HT1080 (cell line): ENCODE measurements at places on chromosomes 5 and 9.
A peak's percentile ranks its signal among the peaks of the same experiment; 100 is the strongest.

DNA sequence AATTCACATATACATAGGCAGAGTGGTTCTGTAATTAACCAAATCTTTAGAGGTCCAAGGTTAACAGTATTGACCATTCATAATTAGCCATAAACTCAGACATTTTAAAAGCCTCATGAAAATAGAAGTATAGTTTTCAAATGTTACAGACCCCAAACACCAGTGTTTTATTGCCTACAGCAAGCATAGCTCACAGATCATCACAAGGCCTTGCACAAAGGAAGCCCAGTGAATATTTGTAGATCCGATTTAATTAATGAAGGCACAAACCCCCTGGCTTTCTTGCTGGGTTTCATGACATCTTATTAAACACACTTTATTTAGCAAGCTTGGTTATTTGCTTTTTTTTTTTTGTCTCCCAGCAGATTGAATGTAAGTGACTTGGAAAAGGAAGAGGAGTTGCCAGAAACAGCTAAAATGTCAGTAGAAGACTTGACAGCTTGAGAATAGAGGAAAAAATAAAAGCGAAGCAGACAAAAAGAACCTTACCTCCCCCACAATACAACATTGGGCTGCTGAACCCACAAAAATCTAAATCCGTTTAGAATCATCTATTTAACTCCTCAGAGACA, 283.9 kb upstream of the TNC start:
- DNase-seq, result no peak

- no peak for DNase-seq
These were observed 379.1 kb downstream of the KIAA0825 start for GRCh38 chr5:94239266-94239665.

GRCh38 chr5:120016717-120017382, 387.5 kb downstream of the FAM170A start:
- DNase-seq, result no peak

- no peak for DNase-seq
These were observed 72.1 kb upstream of the ATP10B start for GRCh38 chr5:160923936-160924710.

GRCh38 chr9:71743217-71743705, 25.1 kb downstream of the CEMIP2 start:
- DNase-seq, result no peak

DNA sequence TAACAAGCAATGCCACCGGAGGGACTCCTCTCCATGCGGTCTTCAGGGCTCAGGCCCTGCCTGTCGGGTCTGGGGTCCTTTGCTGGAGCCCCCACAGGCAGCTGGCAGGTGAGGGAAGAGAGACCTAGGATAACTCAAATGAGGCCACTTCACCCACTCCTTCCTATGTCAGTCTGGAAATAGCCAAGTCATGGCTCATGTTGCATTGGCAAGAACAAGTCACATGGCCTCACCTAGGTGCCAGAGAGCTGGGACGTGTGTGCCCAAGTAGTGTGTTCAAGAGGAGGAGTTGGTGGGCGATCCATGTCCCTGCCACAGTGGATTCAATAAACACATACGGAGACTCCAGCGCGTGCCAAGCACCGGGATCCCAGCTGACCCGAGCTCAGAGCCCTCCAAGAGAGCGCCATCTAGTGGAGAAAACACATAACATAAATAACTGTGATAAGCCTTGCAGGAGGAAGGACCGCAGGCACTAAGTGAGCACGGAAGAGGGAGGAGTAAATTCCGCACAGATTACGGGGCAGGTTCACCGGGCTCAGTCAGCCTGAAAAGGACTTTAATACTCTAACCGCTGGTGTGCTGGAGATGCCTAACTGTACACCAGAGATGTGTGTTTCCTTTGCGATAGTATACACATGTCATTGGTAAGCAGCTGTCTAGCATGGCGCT, 580.8 kb downstream of the CCDC171 start:
- DNase-seq, result peak; percentile 81

- no peak for DNase-seq
These were observed 47.6 kb upstream of the ZFAND5 start for GRCh38 chr9:72412483-72413040.

GRCh38 chr5:13997514-13997913, 53.0 kb upstream of the DNAH5 start:
- DNase-seq, result no peak

DNA sequence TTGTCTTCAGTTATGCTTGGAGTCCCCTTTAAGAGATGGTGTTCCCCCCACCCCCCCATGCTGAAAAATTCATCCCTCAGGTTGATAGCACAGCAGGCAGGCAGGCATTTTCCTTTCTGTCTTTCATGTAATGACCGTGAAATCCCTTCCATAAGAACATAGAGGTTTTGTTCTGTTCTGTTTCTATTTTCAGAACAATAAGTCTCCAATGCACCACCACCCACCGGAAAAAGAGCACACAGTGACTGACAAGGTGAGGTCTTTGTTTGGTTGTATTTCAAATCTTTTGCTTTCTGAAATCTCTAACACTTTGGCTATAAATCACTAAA, 52.4 kb downstream of the DMRT2 start:
- no peak for DNase-seq

DNA sequence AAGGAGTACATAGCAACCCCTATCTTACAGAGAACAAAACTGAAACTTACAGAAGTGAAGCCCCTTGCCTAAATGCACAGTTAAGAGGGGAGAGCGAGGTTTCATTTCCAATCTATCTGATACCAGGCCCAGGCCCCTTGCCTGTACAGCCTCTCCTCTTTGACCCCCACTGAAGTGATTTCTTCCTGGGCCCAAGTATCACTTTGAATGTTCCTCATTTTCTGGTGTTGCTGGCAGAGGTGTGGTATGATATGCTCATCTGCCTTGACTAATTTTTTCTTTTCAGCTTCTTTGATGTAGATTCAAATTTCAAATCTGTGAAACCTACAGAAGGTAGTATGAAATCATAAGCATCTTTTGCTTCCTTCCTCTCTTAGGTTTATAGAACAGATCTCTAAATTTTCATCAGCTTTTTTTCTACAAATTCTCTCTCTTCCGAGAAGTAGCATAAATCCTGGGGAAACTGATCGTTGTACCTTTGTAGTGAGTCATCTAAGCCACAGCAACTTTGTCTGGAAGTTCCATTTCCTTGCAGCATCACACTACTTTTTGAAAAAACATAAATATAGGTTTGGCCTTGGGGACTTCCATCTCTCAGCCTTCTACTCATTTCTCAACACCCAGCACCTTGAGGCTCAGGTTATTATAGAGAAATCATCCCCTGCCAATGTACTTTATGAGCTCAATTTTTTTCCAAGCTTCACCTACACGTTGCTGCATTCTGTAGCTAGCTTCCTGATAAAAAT, 402.4 kb upstream of the PTGER4 start:
- no peak for DNase-seq

GRCh38 chr9:128150594-128151308, 1.5 kb downstream of the LCN2 start:
- DNase-seq, result no peak

DNA sequence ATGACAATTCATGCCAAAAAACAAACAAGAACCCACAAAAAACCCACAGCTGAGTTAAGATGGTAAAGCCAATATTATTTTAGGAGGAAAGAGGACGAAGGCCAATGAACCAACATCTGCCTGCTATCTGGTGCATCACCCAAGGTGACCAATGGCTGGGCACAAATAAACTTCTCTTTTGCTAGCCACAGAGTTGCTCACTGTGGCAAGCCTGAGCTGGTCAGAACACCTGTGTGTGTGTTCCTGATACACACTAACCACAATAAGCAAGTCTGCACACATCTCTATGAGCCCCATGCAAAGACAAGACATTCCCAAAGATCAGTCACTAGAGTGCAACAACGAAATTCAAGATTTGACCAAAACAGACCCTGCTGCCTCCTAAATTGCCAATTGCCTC, 63.1 kb downstream of the RNF38 start:
- DNase-seq, result no peak

DNA sequence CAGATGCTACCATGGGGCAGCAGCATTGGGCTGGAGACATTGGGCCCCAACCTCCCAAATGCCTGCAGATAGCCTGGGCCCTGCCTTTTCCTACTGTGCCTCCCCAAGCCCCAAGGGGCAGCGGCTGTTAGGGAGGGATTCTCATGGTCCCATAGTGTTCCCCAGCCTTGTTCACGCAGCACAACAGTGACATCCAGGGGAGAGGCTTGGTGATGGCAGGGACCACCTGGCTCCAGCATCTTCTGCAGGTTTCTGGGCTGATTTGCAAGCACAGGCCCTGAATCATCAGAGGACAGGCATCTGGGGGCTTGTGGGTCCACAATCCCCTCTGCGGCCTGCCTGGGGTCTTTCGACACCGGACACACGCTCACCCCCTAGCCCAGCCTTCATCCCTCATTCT, 354.6 kb downstream of the SLIT3 start:
- DNase-seq, result no peak

DNA sequence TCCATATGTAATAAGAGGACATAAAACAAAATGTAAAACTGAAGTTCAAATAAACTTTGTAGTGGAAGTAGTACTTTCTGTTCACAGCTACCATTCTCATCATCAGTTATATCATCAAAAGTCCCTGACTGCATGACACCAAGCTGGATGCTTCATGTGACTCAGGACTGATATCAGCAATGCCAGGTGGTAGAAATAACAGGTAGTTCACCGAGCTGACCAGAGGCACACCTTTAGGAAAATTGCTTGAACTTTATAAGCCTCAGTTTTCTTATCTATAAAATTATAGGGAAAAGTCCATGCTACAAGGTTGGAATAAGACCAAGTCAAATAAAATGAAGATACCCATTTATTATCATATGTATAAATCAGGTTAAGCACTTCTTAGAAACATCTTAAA, 124.9 kb upstream of the PTGER4 start:
- DNase-seq, result no peak

GRCh38 chr5:176889321-176890280, 9.5 kb downstream of the HK3 start:
- DNase-seq, result no peak

DNA sequence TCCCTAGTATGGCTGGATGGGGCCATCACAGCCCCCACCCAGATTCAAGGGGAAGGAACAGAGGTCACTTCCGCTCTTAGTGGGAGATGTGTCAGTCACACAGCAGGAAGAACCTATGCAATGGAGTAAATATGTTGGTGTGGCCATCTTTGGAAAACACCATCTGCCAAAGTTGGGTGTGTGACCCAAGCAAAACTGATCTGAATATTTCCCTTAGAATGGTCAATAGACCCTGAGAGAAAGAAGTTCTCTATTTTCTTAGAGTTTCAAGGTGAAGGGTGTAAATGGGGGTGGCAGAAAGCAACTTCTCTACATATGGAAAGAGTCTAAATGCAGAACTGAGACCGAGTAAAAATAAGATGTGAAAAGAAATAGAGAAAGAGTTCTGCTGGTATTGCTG, 212.7 kb downstream of the ESM1 start:
- DNase-seq, result no peak

DNA sequence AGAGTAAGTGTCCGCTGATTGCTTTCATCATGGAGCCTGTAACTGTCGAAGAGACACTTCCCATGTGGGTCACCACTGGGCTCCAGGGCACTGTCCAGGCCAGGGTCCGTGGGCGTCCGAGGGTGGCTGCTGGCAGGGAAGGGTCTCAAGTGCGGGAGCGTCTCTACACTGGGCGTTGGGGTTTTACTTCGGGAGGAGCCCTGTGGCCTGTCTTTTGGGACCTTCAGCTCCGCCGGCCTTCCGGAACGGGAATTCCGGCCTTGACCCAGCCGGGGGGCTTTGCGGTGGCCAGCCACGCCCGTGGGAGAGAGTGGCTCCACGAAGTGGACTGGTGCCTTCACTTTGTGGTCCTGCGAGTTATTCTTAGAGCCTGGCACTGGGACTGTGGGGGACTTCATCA, 86.2 kb downstream of the CAMSAP1 start:
- DNase-seq, result no peak
